ENCODE measurements at places on chromosomes 5 and 9.

DNA sequence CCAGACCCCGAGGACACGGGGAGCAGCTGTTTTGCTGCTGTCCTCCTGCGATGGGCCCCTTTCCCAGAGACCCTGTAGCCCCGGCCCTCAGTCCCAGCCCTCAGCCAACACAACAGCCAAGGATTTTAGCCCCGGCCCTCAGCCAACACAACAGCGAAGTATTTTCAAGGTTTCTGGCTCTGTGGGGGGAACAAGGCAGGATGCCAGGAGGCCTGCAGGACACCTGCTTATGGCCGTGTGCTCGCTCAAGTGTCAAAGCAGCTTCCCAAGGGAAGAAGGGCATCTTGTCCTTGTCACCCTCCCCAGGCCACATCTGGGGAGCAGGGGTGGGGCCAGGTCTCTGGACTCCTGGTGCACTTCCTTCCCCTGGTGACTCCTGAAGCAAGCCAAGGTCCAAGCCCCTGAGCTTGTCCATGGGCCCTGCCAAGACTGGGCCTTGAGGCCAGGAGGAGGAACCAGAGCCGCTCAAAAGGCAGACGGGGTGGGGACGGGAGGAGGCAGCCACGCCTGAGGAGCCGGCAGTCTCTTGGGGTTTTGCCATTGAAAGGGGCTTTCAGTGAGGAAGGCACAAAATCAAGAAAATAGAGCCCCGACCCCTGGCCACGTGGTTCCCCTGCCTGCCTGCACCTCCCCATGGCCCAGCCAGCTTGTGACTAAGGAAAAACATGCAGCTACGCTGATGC lies 10.8 kb downstream of the KCNT1 start:
- DNase-seq, result no peak

DNA sequence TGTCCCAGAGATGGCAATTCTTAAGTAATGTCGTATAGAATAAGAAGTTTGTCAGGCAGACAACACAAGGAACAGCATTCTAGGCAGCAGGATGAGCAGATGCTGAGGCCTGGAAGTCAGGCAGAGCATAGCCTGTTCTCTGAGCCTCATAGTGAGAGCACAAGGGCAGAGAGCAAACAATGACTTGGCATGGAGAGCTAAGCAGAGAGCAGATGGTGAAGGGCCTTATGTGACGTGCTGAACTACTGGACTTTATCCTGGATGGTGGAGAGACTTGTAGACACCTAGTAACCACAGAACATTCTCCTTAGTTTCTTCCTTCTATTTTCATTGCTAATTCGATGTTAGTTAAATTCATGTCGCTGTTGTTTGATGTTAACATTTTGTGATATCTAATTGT lies 60.1 kb downstream of the KCTD16 start:
- DNase-seq, result no peak

GRCh38 chr5:124401476-124402143 lies 344.8 kb downstream of the ZNF608 start:
- no peak for DNase-seq

DNA sequence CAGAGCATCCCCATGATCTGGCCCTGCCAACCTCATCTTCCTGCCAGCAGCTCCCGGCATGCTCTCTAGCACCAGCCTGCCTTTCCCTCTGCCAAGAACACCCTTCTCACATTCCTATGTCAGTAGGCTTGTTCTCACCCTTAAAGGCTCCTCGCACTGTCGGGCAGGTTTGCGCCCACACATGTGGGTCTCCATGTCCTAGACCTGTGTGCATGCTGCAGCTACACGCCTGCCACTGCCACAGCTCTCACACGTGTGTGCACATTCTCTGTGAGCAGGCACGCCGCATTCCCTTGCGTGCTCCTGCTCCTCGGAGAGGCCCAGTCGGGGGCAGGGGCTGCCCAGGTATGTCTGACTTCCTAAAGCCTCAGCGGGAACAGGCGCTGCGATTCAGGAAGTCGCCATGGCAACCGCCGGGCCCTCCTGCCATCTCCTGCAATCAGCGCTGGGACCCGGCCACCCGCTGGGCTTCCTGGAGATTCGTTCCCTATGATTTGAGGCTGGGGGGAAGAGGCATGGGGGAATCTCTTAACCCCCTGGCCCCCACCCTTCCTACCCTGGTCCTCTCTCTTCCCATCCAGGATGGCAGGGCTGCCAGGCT lies 28.1 kb downstream of the NDUFA8 start:
- DNase-seq, result no peak

- no peak for DNase-seq
Measured at GRCh38 chr9:88716596-88717290, 181.8 kb downstream of the NXNL2 start.

DNA sequence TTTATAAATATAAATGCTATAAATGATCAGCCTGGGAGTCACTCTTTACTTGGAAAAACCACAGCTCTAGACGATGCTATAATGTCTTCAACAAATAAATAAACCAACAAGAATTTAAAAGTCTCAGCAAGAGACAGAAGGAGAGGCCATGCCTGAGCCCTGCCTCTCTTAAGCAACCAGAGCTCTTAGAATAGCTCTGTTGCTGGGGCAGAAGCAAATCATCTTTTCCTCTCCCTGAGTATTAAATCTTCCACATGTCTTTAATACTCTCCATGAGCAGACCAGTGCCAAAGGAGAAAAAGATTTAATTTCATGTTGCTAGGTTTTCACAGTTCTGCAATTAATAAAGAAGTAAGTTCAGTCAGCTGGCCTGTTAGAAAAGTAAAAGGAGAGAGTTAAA lies 408.0 kb upstream of the SLC30A5 start:
- DNase-seq, result no peak

- DNase-seq, result no peak
Measured at GRCh38 chr5:169847519-169847918, 132.8 kb downstream of the INSYN2B start.

GRCh38 chr5:20528471-20528870 lies 540.5 kb upstream of the CDH18 start:
- DNase-seq, result no peak

GRCh38 chr9:4984171-4984620 lies 876 bp upstream of the JAK2 start:
- DNase-seq, result no peak

GRCh38 chr9:102767076-102767475 lies 228.1 kb upstream of the CYLC2 start:
- DNase-seq, result no peak

DNA sequence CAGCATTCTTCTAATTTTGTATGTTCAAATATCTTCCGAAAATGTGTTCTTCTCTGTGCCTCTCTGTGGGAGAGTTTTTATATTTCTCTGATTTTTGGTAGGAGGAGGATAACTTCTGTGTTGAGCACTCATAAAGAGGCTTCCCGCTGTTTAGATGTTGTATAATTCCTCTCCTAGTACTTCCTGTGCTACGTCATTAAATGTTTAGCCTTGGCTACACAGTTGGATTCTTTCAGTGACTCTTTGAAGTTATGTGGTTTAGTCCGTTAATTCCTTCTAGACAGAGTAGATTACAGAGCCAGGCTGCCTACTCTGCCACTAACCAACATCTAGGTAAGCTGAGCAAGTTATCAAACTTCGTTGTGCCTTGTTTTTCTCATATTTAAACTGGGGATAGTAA lies 302.6 kb downstream of the OSTF1 start:
- no peak for DNase-seq

- no peak for DNase-seq
Measured at GRCh38 chr5:115939059-115939458, 23.2 kb upstream of the LVRN start.

DNA sequence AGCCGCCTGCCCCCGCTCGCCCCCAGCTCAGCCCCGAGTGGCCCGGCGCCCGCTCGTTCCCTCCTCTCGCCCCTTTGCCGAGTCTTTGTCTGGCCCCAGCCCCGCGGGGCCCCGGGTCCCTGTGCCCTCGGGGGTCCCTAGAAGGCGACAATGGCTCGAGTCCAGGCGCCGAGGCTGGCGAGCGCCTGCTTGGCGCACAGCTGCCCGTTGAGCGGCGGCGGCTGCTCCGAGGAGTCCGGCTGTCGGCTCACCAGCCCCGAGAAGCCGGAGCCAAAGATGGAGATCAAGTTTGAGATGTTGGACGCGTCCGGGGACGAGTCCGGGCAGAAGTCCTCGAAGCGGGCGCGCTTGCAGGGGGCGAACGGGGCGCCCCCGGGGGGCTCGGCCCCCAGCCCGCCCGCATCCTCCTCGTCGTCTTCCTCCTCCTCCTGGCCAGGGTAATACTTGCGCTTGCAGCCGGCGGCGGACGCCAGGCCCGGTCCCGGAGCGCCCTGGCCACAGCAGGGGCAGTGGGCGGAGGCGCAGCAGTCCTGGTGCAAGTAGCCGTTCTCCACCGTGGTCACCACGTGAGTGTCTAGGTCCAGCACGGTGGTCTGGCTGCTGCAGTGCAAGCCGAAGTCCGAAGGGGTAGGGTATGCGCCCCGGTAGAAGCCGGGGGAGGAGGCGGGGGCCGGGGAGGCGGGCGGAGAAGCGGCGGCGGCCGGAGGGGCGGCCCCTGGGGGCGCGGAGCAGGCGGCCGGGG lies 1.2 kb downstream of the IER5L start:
- DNase-seq, result peak; percentile 35

GRCh38 chr9:132211570-132211969 lies 49.7 kb downstream of the NTNG2 start:
- DNase-seq, result no peak

DNA sequence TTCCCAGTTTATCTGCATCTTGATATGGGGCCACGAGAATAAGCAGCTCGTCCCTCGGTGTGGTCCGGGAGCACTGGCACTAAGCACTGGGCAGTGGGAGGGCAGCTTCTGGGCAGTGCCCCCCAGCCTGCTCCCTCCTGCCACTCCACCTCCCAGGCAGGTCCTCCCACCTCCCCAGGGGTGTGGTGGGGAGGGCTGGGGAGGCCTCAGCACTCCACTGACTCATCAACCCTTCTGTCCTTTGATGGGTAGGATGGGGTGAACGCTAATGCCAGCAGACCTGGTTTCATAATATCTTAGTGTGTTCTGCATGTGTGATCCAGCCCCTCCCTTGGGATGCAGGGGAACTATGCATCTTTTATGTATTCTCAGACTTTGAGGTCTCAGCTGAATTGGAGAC lies 62.2 kb upstream of the GNE start:
- no peak for DNase-seq

DNA sequence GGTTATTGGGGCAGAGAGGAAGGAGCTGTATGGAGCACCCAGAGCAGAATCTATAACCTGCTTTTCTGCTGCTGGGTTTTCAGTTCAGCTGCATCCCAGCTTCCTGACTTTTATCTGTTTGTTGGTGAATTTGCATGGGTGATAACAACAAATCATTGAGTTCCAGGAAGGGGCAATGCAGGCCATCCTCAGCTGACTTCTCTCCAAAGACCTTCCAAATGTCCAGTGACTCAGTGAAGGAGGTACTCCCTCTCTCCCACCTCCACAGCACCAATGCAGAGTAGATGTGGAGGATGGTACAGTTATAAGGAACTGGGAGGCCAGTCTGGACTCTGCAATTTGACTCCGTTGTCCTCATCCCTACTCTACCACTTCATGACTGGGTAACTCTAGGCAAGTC lies 1.6 kb upstream of the TXN start:
- DNase-seq, result no peak

- DNase-seq, result no peak
Measured at GRCh38 chr9:1248743-1249142, 198.6 kb downstream of the DMRT2 start.

DNA sequence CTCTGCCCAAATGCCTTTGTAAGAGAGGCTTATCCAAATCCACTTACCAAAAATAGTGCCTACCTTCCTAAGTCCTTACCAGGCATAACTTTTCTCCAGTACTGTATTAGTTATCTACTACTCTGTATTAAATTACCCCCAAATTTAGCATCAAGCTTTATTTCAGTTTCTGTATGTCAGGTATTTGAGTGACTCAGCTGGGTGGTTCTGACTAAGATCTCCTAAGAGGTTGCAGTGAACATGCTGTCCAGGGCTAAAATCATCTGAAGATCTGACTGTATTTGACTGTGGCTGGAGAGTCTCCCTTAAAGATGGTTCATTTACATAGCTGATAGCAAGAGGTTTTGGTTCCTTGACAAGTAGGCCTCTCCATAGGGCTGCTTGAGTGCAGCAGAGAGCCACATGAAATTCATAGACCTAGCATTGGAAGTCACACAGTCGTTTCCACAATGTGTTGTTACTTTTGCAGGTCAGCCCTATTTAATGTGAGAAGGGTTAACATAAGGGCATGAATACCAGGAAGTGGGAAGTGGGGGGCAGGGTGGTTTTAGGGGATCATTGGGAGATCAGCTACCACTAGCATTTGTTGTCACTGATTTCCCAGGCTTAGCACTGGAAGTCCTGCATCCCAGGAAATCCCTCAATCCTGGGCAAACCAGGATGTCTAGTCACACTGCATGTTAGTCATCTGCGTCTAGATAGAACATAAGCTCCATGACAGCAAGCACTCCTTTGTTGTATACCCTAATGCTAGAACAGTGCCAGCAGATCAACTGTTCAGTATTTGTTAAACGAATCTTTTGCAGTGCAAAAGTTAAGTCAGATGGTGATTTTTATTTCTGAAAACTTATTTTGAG lies 2.0 kb upstream of the ZNF622 start:
- no peak for DNase-seq

DNA sequence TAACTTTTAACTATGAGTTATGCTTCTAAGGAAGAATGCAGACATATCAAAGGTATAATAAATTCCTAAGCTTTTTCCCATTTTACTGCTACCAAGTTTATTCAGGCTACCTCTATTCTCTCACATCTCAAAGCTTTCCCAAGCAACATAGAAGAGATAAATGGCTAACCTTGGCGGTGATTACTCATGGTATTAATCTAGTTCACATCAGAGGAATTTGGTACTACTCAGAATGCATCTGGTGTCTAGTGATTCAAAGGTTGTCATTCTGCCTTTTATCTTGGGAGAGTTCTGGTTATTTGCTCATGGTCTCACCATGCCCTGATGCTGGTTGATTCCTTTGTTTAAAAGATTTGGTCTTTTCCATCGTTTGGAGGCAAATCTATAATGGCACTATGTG lies 182.7 kb downstream of the TAF11L14 start:
- no peak for DNase-seq

DNA sequence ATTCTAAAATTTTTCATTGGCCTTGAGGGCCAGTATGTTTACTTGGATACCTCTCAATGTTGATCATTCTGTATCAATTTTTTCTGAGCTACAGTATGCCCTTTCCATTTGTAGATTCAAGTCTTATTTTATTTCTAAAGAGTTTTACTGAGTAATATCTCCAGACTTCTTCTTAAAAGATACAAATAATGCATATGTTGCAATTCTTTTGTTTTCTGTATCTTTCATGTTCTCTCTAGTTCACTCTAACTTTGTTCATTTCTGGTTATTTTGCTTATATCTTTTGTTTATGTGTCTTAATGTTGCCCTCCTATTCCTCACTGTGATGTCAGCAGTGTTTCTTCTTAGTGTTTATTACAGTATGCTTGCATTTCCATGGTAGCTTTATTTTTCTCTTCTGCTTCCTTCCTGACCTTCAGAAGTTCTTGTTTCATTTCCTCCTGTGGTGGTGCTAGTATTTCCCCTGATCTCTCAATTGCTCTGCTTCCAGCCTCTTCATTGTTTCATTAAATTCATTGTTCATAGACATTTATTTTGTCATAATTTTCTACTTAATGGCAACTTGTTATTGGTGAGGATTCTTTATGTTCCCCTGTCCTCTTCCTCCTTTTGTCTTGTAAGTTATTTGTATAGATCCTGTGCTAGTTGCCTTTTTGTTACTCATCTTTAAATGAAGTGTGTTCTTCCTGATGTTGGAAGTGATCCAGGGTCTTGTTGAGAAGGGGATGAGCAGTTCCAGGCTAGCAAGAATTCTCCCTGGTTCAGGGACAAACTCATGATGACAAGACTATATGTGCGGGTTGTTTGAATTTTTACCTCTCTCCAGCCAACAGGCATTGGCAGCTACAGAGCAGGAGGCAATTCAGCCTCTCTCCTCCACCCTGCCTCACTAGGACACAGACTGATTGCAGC lies 160.8 kb downstream of the DEPDC1B start:
- DNase-seq, result no peak

GRCh38 chr5:151182524-151182900 lies 24.9 kb upstream of the ANXA6 start:
- no peak for DNase-seq
